Activated naive CD4-positive, alpha-beta T cell treated with anti-CD3 and anti-CD28 coated beads, Interleukin-2, amount 50 U/mL, for 72 hours (primary cell): ENCODE measurements at places on chromosomes 5 and 9.

- no peak for DNase-seq
Measured at GRCh38 chr9:123651871-123652270, 278.1 kb downstream of the DENND1A start.

DNA sequence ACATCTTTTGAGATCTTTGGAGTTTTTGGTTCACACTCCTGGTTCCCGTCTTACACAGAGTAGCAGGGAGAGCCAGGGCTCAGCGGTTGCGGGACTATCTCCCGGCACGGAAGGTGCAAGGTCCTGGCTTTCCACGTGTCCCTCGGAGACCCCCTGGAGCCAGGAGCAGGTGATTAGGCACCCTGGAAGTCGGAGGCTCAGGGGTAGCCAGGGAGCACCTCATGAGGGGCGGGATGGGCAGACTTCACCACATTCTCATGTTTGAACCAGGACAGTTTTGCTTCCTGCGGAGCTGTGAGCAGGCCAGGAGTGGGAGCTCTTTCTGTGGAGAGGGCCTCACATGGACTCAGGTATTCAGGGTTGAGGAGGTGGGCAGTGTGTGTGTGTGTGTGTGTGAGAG, 273.7 kb upstream of the IRX1 start:
- DNase-seq = no peak

GRCh38 chr9:1972672-1973071, 42.5 kb upstream of the SMARCA2 start:
- no peak for DNase-seq

DNA sequence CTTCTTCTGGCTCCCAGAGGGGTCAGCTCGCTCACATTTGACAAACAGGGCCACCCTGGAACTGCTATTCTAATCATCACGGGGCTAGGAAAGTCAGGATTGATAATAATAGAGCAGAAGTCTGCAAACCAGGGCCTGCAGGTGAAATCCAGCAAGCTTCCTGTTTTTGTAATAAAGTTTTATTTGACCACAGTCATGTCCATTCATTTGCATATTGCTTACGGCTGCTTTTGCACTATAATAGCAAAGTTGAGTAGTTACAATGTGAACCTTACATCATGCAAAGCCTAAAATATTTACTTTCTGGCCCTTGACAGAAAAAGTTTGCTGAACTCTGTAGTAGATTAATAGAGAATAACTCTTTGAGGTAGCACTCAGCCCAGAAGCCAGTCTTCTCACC, 63.2 kb upstream of the CTXN3 start:
- no peak for DNase-seq

- no peak for DNase-seq
Measured at GRCh38 chr9:13665418-13666066, 386.1 kb upstream of the MPDZ start.

- no peak for DNase-seq
Measured at GRCh38 chr5:135561266-135561665, 17.5 kb downstream of the CXCL14 start.

GRCh38 chr9:113095561-113095960, 39.0 kb upstream of the ZFP37 start:
- no peak for DNase-seq

- DNase-seq = no peak
Measured at GRCh38 chr9:95103281-95103771, 214.2 kb downstream of the FANCC start.

DNA sequence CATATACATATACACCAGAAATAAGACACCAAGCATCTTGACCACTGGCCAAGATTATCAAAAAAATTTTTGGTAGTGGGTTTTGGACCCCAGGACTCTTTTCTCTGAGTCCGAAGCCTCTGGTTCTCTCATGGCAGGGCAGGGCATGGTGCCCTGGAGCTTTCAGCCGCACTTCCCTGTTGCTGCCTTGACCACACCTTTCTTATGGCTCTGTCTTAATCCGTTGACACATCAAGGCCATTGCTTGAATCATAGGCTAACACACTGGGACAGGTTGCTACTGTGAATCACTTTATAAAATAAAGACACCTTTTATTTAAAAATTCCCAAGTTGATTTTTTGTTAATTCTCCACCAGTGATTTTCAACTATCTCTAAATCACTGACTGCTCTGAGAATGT, 45.4 kb upstream of the CAST start:
- DNase-seq = no peak

- no peak for DNase-seq
Measured at GRCh38 chr5:110075656-110076055, 385.9 kb downstream of the MAN2A1 start.

DNA sequence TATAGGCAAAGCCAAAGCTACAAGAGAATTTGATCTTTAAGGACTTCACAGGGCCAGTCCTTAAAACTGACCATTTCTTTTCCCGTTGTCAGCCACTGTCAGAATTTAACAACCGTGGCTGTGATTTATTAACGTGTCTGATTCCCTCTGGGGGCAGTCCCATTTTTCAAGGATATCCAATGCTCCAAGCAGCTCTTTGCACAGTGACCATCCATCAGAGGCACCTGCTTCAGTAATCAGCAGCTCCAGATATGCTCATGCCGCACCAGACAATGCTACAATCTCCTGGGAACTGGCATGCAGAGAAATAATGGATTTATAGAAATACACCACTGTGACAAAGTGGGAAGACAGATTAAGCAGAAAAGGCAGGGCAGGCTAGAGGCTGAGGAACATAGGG, 163.3 kb upstream of the PPP1R2B start:
- no peak for DNase-seq

DNA sequence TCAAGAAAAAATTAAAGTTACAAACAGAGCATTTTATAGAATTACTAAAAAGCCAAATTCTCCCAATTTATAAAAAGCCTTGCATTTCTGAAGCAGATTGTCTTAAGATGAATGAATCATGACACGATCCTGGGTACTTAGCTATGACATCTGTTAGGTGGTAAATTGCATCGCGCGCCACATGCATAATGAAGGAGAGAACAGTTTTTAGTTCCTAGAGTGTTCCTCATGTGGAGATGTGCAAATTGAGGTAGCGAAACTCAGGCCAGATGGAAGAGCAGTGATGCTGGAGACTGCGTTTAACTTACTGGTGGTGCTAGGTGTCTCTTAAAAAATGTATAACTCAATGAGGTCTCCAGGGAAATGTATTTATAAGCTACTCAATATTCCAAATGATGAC, 516.1 kb downstream of the EFNA5 start:
- no peak for DNase-seq

- DNase-seq = peak; percentile 32
Measured at GRCh38 chr5:68343421-68343826, 127.9 kb downstream of the PIK3R1 start.

DNA sequence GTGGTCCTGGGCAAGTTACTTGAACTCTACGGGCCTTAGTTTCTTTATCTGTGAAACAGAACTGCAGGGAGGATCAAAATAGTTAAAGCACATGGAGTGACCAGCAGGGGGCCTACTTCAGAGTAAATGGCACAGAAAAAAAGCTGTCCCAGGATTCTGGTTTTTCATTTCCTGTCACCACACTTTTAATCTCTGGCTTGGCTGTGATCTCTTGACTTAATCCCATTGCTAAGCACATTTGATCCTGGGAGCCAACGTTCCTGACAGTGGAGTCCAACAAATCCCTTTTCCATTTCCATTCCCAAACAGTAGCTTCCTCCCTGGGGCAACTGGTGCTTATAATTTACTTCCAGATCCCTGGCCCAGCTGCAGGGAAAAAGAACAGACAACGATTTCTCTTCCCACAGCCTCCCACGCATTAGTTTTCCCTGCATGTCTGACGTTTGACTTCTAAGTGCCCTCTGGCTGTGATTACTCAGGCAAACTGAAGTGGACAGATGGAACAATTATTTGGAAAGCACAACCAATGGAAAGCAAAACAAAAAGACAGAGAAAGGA, 136.5 kb upstream of the STK32A start:
- DNase-seq = no peak

DNA sequence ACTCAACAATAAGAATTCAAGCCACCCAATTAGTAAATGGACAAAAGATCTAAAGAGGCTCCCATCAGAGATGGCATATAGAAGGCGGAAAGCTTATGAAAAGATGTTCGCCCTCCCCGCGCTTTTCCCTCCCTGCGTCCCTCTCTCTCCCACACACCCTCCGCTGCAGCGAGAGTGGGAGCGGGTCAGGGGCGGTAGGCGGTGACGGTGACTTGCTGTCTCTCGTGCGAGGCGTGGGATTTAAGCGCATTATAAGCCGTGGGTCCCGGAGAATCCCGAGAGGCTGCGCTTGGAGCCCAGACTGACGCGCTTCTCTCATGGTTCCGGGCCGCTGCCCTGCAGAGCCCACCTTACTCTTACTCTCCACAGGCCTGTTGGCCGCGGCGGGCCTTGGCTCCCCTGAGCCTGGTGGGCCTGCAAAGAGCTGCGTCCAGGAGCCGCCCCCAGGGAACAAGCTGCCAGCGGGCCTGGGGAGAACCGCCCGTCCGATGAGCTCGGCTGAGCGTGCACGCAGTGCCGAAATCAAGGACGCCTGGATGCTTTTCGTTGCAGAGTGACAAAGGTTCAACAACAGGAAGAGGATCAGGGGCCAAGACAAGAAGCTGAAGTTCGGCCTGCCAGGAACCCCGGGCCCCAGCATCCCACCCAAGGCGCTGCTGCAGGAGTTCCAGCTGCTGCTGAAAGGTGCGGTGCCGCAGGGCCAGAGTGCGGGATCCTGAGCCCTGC, 42.6 kb upstream of the BICD2 start:
- DNase-seq = no peak

DNA sequence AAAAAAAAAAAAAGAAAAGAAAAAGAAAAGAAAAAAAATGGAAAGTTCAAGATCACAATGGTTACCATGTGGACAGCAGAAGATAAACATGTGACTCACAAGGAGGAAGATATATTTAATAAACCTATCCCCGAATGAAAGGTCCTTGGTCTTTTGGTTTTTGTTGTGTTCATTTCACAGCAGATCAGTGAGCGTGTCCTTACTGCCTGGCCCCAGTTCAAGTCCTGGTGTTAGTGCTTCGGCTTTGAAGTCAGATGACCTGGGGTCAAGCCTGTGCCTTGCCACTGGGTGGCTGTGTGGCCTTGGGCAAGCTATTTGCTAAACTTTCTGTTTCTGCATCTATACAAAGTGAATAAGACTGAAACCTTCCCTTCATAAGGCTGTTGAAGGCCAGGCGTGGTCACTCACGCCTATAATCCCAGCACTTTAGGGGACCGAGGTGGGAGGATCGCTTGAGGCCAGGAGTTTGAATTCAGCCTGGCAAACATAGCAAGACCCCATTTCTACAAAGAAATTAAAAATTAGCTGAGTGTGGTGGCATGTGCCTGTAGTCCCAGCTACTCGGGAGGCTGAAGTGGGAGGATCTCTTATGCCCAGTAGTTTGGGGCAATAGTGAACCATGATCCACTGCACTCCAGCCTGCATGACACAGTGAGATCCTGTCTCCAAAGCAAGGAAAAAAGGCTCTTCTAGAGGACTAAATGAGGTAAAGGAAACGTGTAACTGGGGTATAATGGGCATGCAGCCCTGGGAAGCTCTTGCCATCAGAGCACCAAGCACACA, 94.5 kb upstream of the SPATA31D4 start:
- no peak for DNase-seq

GRCh38 chr5:96876292-96876850, at the start of gene ERAP2:
ERAP2 (plus strand) TSS chr5:96876500; CDS start chr5:96879686, 3,186 bp downstream.
- no peak for DNase-seq

- DNase-seq = no peak
Measured at GRCh38 chr9:18936094-18936871, 96.7 kb downstream of the SAXO1 start.

DNA sequence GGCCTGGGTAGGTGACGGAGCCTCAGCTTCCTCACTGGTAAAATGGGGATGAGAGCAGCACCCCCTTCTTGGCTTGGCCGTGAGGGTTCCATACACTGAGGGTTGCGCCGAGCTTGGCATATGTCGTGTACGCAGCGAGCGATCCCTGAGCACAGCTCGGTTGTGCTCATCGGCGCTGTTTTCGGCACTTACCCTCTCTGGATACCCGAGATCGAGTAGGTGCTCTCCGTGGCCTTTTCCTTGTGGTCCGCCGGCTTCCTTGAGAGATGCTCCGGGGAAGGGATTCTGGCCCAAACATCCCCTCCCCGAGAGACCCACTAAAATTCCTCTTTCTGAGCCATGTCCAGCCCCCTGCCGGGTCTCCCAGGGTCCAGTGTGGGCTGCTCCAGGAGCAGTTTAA, 40.0 kb upstream of the HMCN2 start:
- DNase-seq = no peak

- no peak for DNase-seq
Measured at GRCh38 chr9:72327631-72328030, 37.4 kb downstream of the ZFAND5 start.

- DNase-seq = no peak
Measured at GRCh38 chr5:162301356-162301755, 233.8 kb downstream of the GABRG2 start.

- DNase-seq = no peak
Measured at GRCh38 chr9:36306471-36307306, 48.4 kb upstream of the GNE start.

GRCh38 chr5:147547730-147548129, 37.9 kb upstream of the DPYSL3 start:
- DNase-seq = no peak

DNA sequence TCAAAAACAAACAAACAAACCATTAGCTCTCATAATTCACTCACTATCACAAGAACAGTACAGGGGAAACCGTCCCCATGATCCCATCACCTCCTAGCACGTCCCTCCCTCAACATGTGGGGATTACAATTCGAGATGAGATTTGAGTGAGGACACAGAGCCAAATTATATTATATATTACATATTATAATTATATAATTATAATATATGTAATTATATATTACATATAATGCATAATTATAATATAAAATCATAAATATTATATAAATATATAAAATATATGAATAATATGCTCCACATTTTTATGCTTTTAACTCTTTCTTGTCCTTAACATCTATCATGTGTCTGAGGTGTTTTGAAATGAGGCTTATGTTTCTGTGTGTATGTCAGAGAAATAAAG, 3.4 kb upstream of the C9 start:
- no peak for DNase-seq

GRCh38 chr9:135811801-135812200, 95.5 kb downstream of the CAMSAP1 start:
- DNase-seq = no peak

GRCh38 chr5:31630931-31631330, 8.0 kb upstream of the PDZD2 start:
- no peak for DNase-seq

DNA sequence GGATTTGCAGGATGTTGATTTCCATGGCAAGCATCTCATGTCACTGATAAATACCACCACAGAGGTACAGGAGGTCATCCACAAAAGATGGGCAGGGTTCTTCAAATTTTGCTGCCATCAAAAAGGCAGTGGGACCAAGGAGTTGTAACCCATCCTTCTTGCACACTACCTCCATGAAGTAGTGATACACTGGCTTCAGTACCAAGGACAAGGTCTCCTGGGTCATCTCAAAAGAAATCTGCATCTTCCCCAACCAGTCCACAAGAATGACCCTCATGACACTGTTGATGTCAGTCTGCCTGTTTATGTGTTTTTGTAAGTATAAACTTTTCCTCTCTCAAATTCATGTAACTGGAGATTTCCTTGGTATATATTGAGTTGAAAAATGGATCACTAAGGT, 298.2 kb downstream of the CDH9 start:
- no peak for DNase-seq

- no peak for DNase-seq
Measured at GRCh38 chr5:81181576-81182316, 51.4 kb upstream of the CKMT2 start.

GRCh38 chr9:88950341-88951154, 40.7 kb upstream of the S1PR3 start:
- no peak for DNase-seq
